Peyer's patch (tissue), 4 donors: ENCODE measurements at places on chromosomes 3 and 15. TPM values are rescaled to one million over a fixed set of nuclear protein-coding genes. Genes with fewer than 3 reads are reported as not detected.

DNA sequence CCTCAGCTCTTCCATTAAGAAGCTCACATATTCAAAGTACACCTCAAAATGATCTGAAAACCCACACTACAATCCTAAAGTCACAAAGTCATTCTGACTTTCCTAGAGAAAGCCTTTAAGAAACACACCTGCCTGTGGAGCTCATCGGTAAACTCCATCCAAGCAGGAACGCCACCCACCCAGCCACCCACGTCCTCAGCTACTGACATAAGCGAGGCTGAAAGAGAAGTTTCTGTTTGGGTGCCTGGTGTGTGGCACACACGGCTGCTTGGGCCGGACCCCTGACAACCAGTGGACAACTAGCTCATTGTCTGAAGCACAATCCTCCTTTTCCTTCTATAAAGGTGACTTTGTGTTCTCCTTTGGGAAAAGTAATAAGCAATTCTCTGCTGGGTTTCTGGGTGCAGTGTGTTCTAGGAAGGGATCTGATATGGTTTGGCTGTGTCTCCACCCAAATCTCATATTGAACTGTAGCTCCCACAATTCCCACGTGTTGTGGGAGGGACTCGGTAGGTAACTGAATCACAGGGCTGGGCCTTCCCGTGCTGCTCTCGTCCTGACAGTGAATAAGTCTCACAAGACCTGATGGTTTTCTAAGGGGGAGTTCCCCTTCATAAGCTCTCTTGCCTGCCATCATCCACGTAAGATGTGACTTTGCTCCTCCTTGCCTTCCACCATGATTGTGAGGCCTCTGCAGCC is 26.1 kb downstream of the FAM174B start:
- DNase-seq, result no peak
- peaks cover 9% of the 10 kb centered on the region for H3K4me1 ChIP-seq
- H3K36me3 ChIP-seq, result no peaks in the 10 kb centered on the region
- H3K4me3 ChIP-seq, result no peak overlapping the region

- H3K4me1 ChIP-seq, result no peaks in the 10 kb centered on the region
- DNase-seq, result no peak
- H3K4me3 ChIP-seq, result no peak overlapping the region
Measured at GRCh38 chr3:17535274-17535673, 207.2 kb downstream of the TBC1D5 start.

- no peak overlapping the region for H3K4me3 ChIP-seq
- no peaks in the 10 kb centered on the region for H3K36me3 ChIP-seq
- DNase-seq, result no peak
- no peak overlapping the region for H3K27ac ChIP-seq
- H3K27me3 ChIP-seq, result no peaks in the 10 kb centered on the region
Measured at GRCh38 chr15:37520882-37521281, 413.6 kb upstream of the TMCO5A start.

The RARB gene
- 0.53 TPM for total RNA-seq

The HTR3C gene
- not detected for total RNA-seq

The SPSB4 gene
- total RNA-seq, result 0.35 TPM

The ALDH1A2 gene
- total RNA-seq, result 13.1 TPM

The AHSG gene
- not detected for total RNA-seq

DNA sequence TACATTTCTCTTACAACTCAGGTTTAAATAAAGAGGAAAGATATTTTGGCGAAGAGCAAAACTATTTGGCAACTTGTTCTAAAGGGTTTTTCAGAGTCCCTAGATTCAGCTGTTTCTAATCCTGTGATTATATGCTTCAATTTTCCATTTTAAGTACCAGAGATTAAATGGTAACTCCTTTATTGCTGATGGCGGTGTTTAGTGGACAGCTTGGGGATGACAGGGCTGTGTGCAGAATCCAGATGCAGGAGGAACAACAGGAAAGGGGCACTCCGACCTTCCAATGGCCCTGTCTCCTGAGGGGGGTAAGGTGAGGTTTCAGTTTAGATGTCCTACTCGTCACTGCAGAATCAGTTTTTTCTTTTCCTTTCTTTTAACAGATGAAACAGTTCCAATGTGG is 405.0 kb downstream of the PDCD6IP start:
- no peak overlapping the region for H3K27ac ChIP-seq
- no peaks in the 10 kb centered on the region for H3K36me3 ChIP-seq
- no peak for DNase-seq

The ASB14 gene
- total RNA-seq, result not detected

GRCh38 chr3:188542196-188542595 is 388.2 kb downstream of the LPP start:
- H3K27me3 ChIP-seq, result no peaks in the 10 kb centered on the region
- H3K4me1 ChIP-seq, result no peaks in the 10 kb centered on the region
- H3K27ac ChIP-seq, result no peak overlapping the region
- H3K36me3 ChIP-seq, result no peaks in the 10 kb centered on the region
- DNase-seq, result no peak

GRCh38 chr3:65844370-65844769 is 194.3 kb downstream of the MAGI1 start:
- no peaks in the 10 kb centered on the region for H3K4me1 ChIP-seq
- no peaks in the 10 kb centered on the region for H3K36me3 ChIP-seq
- H3K27ac ChIP-seq, result no peak overlapping the region
- H3K27me3 ChIP-seq, result no peaks in the 10 kb centered on the region
- H3K4me3 ChIP-seq, result no peak overlapping the region
- DNase-seq, result no peak

The ZNF80 gene
- total RNA-seq, result not detected

The ANKRD34C gene
- total RNA-seq, result not detected

The MAP2K1 gene
- 47.9 TPM for total RNA-seq

DNA sequence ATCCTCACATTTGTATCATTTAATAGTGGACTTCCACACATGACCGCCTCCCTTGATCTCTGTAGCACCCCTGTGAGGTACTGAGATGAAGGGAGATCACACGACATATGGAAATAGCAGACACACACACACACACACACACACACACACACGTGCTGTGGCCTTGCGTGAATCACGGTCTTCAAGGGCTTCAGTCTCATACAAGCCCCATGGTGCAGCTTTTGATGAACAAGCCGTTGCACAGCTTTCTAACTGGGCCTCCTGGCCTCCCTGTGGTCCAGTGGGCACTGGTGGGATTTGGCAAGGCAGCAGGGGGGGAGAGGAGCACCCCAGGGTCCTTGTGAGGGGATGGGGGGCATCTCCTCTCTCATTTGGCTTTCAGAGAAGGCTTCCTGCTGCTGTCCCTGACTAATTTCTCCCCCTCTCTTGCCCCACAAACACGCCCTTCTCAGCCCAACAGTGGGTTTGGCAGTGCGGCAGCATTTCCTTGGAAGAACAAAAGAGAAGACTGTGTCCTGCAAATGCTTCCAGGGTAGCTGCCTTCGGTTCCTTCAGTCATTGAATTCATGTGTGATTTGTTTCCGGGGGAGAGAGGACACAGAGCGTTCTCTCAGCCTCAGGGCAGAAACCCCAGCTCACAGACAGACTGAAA is 98.7 kb downstream of the SMAD6 start:
- DNase-seq, result peak; percentile 26
- no peak overlapping the region for H3K27ac ChIP-seq
- H3K36me3 ChIP-seq, result no peaks in the 10 kb centered on the region
- H3K27me3 ChIP-seq, result no peaks in the 10 kb centered on the region
- H3K4me3 ChIP-seq, result no peak overlapping the region
- peaks cover 20% of the 10 kb centered on the region for H3K4me1 ChIP-seq

The MYL3 gene
- total RNA-seq, result 17.3 TPM

- H3K27me3 ChIP-seq, result no peaks in the 10 kb centered on the region
- H3K4me3 ChIP-seq, result no peak overlapping the region
- DNase-seq, result no peak
- H3K27ac ChIP-seq, result no peak overlapping the region
Measured at GRCh38 chr15:85037641-85038040, 56.0 kb downstream of the PDE8A start.

GRCh38 chr15:51390241-51390965 is 48.9 kb downstream of the GLDN start:
- DNase-seq, result no peak
- H3K36me3 ChIP-seq, result no peaks in the 10 kb centered on the region
- no peaks in the 10 kb centered on the region for H3K4me1 ChIP-seq
- H3K27ac ChIP-seq, result no peak overlapping the region
- no peaks in the 10 kb centered on the region for H3K27me3 ChIP-seq

GRCh38 chr15:52178765-52179164 is 12.4 kb downstream of the GNB5 start:
- H3K27me3 ChIP-seq, result no peaks in the 10 kb centered on the region
- H3K4me3 ChIP-seq, result peak overlapping the region; percentile 64
- no peaks in the 10 kb centered on the region for H3K4me1 ChIP-seq
- H3K36me3 ChIP-seq, result no peaks in the 10 kb centered on the region
- no peak for DNase-seq

The LRRC2 gene
- total RNA-seq, result 1.6 TPM

The C3orf52 gene
- 27.7 TPM for total RNA-seq

The IL17RD gene
- total RNA-seq, result 0.95 TPM

- no peaks in the 10 kb centered on the region for H3K27me3 ChIP-seq
- no peak overlapping the region for H3K4me3 ChIP-seq
- no peak overlapping the region for H3K27ac ChIP-seq
- H3K36me3 ChIP-seq, result no peaks in the 10 kb centered on the region
Measured at GRCh38 chr3:49781415-49782199, 4.7 kb downstream of the IP6K1 start.

The IQCF5 gene
- total RNA-seq, result not detected

DNA sequence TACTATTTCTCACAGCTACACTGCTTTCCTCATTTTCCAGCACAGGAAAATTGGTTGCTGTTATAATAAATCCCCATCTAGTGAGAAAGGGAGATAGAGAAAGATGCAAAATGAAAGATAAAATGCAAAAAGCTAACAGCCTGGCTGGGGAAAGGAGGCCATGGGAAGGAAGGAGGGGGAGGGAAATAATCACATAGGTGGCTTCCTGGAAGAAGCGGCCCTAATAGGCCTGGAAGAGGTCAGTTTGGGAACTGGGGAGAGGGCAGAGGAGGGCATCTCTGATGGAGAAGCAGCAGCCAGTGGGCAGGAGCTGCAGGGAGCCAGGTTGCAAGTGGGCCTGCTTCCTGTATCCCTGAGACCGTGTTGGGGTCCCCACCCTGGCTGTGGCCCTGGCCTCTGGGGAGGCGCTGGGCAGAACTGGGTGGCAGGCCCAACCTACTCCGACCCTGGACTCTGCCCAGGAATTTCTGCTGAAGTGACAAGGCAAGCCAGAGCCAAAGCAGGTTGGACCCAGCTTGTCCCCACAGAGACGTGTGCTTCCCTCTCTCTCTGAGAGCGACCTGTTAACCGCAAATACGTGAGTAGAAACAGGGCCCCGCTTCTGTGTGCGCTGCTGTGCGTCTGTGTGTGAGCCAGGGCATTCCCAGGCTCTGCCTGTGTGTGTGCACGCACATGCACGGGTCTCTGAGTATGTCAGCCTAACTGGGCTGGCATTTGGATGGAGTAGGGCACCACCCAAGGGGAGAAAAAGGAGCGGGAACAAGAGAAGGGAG is 1.9 kb downstream of the SLC28A1 start:
- peaks cover 4% of the 10 kb centered on the region for H3K36me3 ChIP-seq
- peak overlapping the region; percentile 50 for H3K4me3 ChIP-seq
- no peaks in the 10 kb centered on the region for H3K27me3 ChIP-seq
- peak overlapping the region; percentile 80 for H3K27ac ChIP-seq
- DNase-seq, result peak; percentile 75
- peaks cover 2% of the 10 kb centered on the region for H3K4me1 ChIP-seq

DNA sequence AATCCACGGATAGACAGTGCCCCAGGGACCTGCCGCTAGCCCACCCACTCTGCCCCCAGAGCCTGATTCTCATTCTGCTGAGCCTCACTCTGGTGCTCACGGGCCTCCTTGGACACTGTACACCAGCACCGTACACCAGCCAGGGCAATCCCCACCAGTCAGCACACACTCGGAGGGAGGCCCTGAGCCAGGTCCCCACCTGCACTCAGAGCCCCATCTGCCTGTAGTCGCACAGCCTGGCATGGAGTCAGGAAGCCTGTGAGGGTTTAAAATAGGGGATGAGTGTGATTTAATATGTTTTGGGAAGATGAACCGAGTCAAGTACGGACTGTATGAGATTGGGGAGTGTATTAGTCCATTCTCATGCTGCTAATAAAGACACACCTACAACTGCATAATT is 223.0 kb downstream of the SLCO3A1 start:
- H3K27ac ChIP-seq, result no peak overlapping the region
- H3K36me3 ChIP-seq, result no peaks in the 10 kb centered on the region
- H3K4me1 ChIP-seq, result no peaks in the 10 kb centered on the region
- H3K4me3 ChIP-seq, result no peak overlapping the region
- no peak for DNase-seq

DNA sequence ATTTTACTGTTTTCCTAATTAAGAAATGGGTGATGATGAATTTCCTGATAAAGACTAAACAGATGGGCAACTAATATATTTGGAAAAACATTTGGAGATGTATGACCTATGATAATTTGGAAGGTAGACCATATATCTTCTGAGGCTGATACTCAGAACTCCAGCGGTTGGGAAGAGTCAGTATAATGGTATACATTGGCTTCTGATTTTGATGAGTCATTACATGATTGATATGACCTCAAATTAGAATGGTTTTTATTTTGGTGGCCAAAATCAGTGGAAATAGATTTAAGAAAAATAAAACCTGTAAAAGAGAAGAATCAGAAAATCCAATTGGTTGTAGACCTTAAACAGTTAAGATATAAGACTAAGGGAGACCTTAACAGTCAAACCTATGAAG is 496.4 kb upstream of the ALCAM start:
- no peaks in the 10 kb centered on the region for H3K27me3 ChIP-seq
- H3K36me3 ChIP-seq, result no peaks in the 10 kb centered on the region
- no peak for DNase-seq

The GABRB3 gene
- total RNA-seq, result 0.67 TPM

DNA sequence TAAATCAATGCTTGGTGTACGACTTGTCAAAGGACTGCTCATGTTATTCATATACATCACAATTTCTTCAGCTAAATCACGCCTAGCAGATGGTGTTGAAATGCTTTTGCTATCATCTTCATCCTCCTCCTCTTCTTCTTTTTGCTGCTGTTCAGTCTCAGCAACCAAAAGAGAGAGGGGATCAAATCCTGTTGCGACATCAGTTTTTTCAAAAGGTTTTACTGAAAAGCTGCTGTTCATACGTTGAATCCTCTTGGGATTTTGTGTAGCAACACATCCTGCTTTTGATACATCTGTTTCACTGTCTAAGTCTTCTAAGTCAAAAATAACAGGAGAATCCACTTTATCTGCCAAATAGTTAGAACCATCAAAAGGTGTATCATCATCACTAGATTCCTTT is 69.0 kb downstream of the SLC24A1 start:
- DNase-seq, result no peak
- no peak overlapping the region for H3K4me3 ChIP-seq
- no peaks in the 10 kb centered on the region for H3K4me1 ChIP-seq
- no peaks in the 10 kb centered on the region for H3K36me3 ChIP-seq
- H3K27me3 ChIP-seq, result no peaks in the 10 kb centered on the region

GRCh38 chr3:104892044-104892443 is 474.7 kb upstream of the ALCAM start:
- H3K4me3 ChIP-seq, result no peak overlapping the region
- no peaks in the 10 kb centered on the region for H3K27me3 ChIP-seq
- no peaks in the 10 kb centered on the region for H3K36me3 ChIP-seq
- H3K27ac ChIP-seq, result no peak overlapping the region
- DNase-seq, result no peak
- H3K4me1 ChIP-seq, result no peaks in the 10 kb centered on the region

GRCh38 chr15:84818261-84819131 is 1.3 kb downstream of the ALPK3 start:
- no peak overlapping the region for H3K4me3 ChIP-seq
- no peak for DNase-seq
- no peaks in the 10 kb centered on the region for H3K36me3 ChIP-seq
- no peak overlapping the region for H3K27ac ChIP-seq
- H3K4me1 ChIP-seq, result no peaks in the 10 kb centered on the region
